HT-29 (cell line): ENCODE measurements at places on chromosomes 11 and 22.

DNA sequence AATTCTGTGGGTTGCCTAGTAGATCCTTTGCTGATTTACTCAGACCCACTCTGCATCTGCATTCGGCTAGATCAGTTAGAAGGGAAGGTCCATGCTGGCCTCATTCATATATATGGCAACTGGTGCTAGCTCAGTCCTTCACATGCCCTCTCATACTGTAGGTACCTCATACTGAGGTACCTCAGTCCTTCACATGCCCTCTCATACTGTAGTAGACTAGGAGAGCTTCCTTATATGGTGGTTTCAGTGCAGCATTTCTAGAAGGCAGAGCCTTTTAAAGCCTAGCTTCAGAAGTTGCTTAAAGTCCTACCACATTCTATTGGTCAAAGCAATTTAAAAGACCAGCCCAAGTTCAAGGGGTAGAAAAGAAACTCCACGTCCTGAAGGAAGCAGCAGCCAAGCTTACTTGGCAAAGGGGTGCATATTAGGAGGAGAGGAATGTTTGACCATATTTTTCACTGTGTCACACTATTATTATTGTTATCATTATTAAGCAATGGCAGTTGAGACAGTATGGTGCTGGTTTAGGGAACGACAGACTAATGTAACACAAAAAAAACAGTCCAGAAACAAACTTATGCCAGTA lies 356.4 kb downstream of the DYNC2H1 start:
- no peak for DNase-seq

- peak; percentile 26 for DNase-seq
Measured at GRCh38 chr11:111871693-111872161, 346 bp upstream of the ALG9 start.

DNA sequence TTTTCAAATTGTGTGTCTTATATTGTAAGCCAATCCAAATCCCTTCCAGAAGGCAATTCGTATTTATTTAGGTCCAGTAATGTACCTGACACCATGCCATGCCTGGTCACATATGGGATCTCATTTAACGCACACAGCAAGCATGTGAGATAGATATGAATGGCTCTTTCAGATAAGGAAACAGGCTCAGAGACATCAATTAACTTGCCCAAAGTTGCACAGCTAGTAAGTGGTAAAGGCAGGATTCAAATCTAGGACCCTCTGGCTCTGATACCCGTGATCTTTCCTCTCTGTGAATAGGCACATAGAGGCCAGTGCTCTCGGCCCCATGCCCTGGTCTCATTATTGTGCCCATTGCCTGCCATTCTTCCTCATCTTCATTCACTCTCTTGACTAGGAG lies 34.3 kb downstream of the KCNJ4 start:
- no peak for DNase-seq

DNA sequence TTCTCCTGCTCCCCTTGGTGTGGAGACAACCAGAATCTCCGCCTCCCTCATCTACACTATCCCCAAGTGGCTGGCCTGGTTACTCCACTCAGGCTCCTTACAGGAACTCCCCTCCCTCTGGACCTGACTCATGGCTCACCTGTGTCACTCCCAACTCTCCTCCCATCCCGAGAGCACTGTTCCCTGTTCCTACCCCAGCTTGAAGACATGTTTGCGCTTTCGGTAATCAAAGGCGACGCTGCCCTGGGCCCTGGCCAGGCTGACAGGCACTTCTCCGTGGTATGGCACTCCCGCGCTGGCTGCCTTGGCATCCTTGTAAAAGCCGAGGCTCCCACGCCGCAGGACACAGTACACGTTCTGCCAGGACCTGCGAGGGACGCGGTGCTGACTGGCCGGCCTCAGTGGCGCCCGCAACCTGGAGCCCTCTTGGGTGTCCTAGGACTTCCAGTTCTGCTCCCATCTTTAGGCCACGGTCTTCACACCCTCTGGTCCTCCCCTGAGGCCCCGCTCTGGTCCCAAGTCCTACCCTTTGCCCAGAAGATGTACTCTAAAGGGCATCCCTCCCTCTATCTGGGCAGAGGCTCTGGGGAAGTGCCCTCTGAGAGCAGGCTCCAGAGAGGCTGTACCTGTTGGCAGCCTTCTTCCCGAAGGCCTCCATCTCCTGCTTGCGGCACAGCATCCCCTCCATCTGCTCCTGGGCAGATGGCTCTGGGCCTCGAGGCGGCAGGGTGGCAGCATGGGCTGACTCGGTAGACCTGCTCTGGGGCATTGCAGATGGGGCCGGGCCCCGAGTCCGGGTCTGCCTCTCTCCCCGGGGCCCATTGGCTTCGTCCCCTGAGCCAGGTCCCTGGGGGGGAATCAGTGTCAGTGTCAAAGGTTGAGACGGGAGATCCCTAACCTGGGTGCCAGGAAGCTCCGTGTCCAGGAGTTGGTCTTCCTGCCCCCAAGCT lies 9.4 kb upstream of the RBM4B start:
- DNase-seq = no peak

- DNase-seq = no peak
Measured at GRCh38 chr11:112179601-112180000, 4.3 kb downstream of the BCO2 start.

GRCh38 chr11:65578667-65579066 lies 2.8 kb downstream of the EHBP1L1 start:
- DNase-seq = no peak

DNA sequence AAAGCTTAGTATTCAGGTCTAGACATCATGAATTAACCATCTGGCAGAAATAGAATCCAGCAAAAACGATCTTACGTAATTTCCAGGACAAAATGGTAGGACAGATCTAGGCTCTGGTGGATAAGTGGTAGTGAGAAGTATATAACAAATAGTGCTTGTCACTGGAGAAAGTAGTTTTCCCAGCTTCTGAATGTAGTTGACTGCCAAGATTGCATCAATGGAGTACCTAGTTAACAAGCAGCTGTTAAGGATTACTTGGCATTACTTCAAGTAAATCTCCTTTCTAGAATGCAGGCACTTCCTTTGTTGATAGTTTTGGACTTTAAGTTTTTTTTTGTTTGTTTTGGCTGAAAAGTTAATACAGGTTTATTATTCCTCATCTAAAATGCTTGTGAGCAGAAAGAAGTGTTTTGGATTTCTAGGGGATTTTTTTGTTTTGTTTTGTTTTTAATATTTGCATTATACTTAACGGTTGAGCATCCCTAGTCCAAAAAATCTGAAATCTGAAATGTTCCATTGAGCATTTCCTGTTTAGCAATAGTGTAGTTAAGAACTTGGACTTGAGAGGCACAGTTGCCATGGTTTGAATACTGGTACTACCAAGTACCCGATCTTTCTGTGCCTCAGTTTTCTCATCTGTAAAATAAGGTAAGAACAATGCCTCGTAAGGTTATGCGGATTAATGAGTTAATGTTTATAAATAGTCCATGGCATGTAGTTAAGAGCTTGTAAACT lies 20.3 kb downstream of the FAM118B start:
- DNase-seq = no peak

- DNase-seq = peak; percentile 98
Measured at GRCh38 chr11:65491614-65492386, 7.0 kb upstream of the MALAT1 start.
